T-helper 17 cell (primary cell): ENCODE measurements at places on chromosomes 2 and 18.
A peak's percentile ranks its signal among the peaks of the same experiment; 100 is the strongest.

- H3K36me3 ChIP-seq = peaks cover 2% of the 10 kb centered on the region
- H3K4me3 ChIP-seq = no peak overlapping the region
- H3K27me3 ChIP-seq = peaks cover 69% of the 10 kb centered on the region
- DNase-seq = no peak
- H3K27ac ChIP-seq = no peak overlapping the region
- peaks cover 4% of the 10 kb centered on the region for H3K4me1 ChIP-seq
Measured at GRCh38 chr2:11729362-11730212, 16.8 kb upstream of the LPIN1 start.

GRCh38 chr2:46850742-46851141, 64.9 kb downstream of the MCFD2 start:
- peaks cover 28% of the 10 kb centered on the region for H3K27me3 ChIP-seq
- H3K4me3 ChIP-seq = no peak overlapping the region
- DNase-seq = no peak
- no peak overlapping the region for H3K27ac ChIP-seq
- no peaks in the 10 kb centered on the region for H3K4me1 ChIP-seq

GRCh38 chr2:113219889-113220641, 46.3 kb downstream of the PSD4 start:
- no peak overlapping the region for H3K4me3 ChIP-seq
- H3K27me3 ChIP-seq = peaks cover 5% of the 10 kb centered on the region
- H3K27ac ChIP-seq = no peak overlapping the region

DNA sequence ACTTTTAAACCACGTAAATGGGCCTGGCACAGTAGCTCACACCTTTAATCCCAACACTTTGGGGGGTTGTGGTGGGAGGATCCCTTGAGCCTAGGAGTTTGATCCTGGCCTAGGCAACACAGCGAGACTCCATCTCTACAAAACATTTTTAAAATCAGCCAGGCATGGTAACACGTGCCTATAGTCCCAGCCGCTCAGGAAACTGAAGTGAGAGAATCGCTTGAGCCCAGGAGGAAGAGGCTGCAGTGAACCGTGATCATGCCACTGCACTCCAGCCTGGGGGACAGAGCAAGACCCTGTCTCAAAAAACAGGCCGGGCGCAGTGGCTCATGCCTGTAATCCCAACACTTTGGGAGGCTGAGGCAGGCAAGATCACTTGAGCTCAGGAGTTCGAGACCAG, 12.2 kb downstream of the ROCK1 start:
- H3K4me1 ChIP-seq = peaks cover 51% of the 10 kb centered on the region
- peak overlapping the region; percentile 73 for H3K27ac ChIP-seq
- peaks cover 2% of the 10 kb centered on the region for H3K36me3 ChIP-seq
- no peak for DNase-seq

DNA sequence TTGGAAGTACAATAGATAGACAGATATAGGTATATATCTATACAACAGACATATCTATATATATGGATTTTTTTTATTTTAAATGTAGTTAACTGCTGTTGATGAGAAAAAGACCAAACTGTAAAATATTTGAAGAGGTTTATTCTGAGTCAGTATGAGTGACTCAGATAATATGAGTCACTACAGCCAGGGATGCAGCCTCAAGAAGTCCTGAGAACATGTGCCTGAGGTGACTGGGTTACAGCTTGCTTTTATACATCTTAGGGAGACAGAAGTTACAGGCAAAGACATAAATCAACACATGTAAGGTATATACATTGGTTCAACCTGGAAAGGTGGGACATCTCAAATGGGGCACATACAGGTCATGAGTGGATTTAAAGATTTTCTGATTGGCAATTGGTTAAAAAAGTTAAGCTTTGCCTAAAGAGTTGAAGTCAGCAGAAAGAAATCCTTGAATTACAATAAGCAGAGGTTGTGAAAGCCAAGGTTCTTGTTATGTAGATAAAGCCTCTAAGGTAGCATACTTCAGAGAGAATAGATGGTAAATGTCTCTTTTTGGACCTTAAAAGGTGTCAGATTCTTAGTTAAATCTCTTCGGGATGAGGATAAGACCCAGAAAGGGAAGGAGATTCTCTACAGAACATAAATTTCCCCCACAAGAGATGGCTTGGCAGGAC, 149.9 kb downstream of the RBM43 start:
- H3K36me3 ChIP-seq = no peaks in the 10 kb centered on the region
- peaks cover 18% of the 10 kb centered on the region for H3K27me3 ChIP-seq
- DNase-seq = no peak
- no peaks in the 10 kb centered on the region for H3K4me1 ChIP-seq

DNA sequence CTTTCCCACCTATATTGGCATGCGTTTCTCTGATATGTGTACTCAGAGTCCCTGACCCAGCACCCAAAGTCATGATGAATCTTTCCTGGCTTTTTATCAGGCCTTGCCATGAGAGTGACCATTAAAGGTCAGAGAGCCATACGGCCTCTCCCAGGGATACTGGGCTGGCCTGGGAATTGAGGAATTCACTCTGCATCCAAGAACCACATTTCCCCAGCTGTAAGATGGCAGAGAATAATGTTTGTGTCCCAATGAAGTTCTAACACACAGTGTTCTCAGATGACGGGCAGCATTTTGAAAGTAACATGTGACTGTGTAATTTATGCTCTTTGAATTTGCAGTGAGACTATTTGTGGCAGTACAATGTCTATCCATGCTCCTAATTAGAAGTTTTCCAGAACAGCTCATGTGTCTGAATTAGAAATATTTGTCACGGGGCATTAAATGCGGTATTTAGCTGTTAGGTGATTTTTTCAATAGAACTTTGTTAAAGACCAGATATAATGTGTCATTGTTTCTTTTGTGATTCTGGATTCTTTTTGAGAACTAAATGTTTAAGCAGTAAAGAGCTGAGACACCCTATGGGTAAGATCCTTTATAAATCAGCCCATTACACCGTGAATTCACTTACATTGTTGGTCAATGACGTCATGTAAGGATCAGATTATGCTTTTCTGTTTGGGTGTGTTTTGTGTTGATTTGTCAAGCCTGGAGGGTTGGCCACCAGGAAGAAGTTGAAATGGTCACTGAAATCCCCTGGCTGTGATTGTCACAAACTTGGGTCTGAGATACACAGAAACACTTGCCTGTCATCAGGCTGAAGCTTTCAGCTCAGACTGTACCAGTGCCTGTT, 7.3 kb upstream of the SLC3A1 start:
- H3K27me3 ChIP-seq = peaks cover 7% of the 10 kb centered on the region
- no peaks in the 10 kb centered on the region for H3K4me1 ChIP-seq
- DNase-seq = no peak
- H3K4me3 ChIP-seq = no peak overlapping the region
- H3K36me3 ChIP-seq = no peaks in the 10 kb centered on the region
- H3K27ac ChIP-seq = no peak overlapping the region

GRCh38 chr18:72811047-72811446, 56.7 kb downstream of the NETO1 start:
- no peaks in the 10 kb centered on the region for H3K4me1 ChIP-seq
- H3K4me3 ChIP-seq = no peak overlapping the region
- no peak overlapping the region for H3K27ac ChIP-seq
- H3K36me3 ChIP-seq = no peaks in the 10 kb centered on the region
- no peaks in the 10 kb centered on the region for H3K27me3 ChIP-seq

GRCh38 chr2:1744446-1745170, at the start of gene PXDN:
TSS of gene PXDN (minus strand) at chr2:1744515. CDS start at chr2:1744455, 60 bp downstream.
- no peak within 1 kb of the TSS for H3K27ac ChIP-seq
- peak within 1 kb of the TSS; percentile 86 for H3K4me3 ChIP-seq
- peaks cover 77% of the 10 kb centered on the region for H3K27me3 ChIP-seq
- H3K36me3 ChIP-seq = no peaks in the 10 kb centered on the region
- DNase-seq = no peak

DNA sequence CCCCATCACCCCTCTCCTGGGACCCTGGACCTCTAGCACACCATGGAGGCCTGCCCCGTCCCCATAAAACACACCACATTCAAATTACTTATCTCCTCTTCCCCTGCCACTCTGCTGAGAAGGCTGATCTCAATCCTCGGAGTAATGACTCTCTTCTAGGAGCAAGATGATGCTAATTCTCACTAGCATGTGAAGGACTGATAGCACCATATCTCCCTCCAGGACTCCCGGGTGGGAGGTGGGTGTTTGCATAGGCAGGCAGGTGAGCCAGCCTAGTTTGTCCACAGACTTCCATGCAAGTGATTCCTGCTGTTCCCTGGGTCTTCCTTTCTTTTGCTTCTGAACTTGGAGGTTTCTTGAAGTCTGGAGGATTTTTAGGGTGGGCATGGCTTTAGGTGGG, 40.5 kb downstream of the HPCAL1 start:
- H3K4me1 ChIP-seq = peaks cover 53% of the 10 kb centered on the region
- H3K27ac ChIP-seq = peak overlapping the region; percentile 94
